Tibial nerve (tissue), 4 donors: ENCODE measurements at places on chromosomes 7 and 10.

DNA sequence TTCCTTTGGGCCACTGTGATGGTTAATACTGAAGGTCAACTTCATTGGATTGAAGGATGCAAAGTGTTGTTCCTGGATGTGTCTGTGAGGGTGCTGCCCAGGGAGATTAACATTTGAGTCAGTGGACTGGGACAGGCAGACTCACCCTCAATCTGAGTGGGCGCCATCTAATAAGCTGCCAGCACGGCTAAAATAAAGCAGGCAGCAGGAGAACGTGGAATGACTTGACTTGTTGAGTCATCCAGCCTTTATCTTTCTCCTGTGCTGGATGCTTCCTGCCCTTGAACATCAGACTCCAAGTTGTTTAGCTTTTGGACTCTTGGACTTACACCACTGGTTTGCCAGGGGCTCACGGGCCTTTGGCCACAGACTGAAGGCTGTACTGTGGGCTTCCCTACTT lies 1046.9 kb downstream of the TYW1 start:
- no peak for DNase-seq

GRCh38 chr10:7950981-7951847 lies 103.3 kb upstream of the GATA3 start:
- DNase-seq, result no peak

DNA sequence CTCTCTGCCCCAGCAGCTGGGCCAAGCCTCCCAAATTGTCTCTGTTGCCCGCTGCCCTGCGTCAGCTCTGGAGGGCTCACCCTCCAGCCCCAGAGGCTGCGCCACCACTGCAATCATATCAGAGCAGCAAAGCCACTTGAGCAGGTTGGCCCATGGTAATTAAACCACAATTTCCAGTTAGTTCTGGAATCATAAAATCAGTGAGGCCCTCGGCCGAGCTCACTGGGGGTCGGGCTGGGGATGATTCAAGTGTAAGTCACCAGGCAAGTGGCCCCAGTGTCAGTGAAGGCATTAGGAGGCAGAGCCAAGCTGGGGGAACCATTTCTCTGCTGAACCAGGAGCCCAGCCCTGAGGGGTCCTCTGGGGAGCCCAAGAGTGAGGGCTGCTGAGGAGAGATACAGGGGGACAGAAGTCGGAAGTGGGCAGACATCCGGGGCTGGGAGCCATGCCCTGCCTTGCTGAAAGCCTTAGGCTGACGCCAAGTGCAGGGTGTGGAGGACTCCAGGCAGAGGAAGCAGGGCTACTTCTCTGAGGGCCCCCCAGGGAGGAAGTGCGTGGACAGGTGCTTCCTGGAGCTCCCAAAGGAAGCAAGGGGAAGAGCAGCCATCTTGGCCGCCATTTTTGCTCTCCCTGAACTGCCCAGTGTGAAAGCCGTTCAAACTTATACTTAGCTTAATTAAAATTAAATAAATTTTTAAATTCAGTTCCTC lies 29.5 kb upstream of the SLC29A3 start:
- no peak for DNase-seq

DNA sequence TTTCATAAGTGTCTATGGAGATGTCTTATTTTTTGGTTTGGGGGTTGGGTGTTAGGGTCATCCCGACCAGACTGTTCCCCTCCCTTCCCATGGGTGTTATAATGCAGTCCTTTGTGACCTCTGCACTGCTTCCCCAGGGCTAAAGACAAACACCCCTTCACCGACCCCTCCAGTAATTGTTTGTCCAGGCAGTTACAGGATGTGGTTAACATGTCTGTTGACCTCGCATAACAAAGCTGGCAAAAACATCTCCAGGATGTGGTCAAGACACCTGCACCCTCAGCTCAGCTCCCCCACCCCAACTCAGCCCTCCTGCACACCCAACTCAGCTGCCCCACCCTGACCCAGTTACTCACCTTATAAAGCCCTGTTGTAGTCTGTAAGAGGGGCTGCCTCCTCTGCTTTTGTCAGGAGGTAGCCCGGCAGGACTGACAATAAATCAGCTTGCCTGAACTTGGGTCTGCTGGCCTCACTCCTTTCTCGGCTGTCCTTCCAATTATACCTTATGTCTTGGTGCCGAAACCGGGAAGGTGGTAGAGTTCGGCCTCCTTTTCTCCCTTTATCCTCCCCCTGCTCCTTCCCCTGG lies 102.2 kb downstream of the ZNF92 start:
- no peak for DNase-seq

- no peak for DNase-seq
Measured at GRCh38 chr10:78049851-78050250, 16.2 kb downstream of the RPS24 start.

DNA sequence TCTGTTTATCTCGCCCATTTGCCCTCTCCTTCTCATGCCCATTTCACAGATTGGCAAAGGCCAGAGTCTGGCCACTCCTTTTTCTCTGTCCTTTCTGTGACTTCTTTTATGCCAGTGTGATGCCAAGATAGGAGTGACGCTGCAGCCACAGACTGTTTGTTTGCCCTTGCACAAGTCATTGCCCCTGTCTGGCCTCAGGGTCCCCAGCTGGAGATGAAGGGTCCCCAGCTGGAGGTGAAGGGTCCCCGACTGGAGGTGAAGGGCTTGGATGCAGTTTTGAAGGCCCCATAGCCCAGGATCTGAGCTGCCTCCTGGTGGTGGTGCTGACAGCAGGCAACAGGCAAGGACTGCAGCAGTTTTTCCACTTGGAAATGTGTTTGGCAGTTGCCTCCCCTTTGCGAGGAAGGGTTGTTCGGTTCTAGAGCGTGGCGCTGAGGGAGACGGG lies 50.8 kb upstream of the SLC29A3 start:
- DNase-seq, result no peak

- DNase-seq, result no peak
Measured at GRCh38 chr7:107922886-107923285, 31.9 kb downstream of the DLD start.

DNA sequence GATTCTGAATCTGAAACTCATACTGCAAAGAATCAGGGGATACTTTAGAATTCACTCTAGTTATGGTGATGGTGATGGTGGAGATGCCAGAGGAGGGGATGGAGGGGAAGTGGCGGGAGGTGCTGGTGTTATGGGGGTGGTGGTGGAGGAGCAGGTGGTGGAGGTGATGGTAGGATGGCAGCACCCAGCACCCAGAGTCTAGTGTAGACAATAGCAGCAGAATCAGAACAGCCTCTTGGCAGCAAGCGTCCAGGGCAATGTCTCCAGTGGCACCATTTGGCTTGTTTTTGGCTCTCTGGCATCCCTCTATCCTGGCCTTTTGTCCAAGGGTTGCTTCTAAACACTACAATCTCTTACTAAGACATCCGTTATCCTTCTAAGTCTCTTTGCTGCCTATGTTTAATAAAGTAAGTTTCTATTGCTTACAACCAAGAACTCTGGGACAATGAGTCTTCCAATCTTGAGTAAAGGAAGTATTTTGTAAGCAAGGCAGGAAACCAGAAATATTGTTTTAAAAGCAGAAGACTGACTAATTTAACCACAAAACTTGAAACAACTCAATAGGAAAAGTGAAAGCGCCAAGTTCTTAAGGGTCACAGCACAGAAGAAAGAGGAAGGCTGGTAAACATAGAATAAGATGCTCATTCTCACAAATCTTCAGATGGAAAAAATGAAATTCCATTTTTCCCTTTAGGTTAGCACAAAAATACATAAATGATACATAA lies 42.4 kb upstream of the GDF10 start:
- DNase-seq, result no peak

GRCh38 chr10:104142081-104142480 lies 20.1 kb downstream of the SFR1 start:
- no peak for DNase-seq

- DNase-seq, result no peak
Measured at GRCh38 chr7:105769901-105770628, 106.3 kb downstream of the ATXN7L1 start.

DNA sequence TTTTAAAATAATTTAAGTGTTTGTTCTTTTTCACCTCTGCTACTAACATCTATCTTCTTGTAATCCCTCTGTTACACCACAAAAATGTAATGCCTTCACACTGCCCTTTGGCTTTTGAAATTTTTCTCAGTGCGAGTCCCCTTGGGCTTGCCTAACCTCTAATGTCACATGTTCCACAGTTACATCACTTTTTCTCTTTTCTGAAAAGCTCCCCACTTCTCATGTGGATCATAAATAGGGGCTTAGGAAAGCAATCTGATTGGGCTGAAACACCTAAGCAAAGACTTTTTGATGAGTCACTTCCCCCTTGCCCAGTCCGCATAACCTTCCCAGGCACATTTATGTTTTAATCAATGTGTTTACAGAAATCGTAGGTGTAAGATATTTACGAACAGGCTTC lies 288.2 kb downstream of the IPMK start:
- DNase-seq, result no peak

DNA sequence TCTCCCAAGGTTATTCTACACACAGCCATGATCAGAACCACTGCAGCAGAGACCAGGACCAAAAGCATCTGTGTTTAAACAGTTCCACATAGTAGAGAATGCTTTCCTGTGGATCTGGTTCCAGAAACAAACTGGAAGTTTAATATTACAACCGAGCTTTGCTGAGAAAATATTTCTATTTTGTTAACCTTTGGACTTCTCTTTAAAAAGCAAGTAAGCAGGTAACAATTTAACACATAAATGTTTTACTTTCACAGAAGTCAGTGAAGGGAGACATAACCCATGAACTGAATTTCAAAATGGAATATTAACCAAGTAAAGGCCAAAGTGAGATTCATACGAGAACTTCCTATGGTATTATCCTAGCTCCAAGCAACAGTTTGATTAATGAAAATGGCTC lies 98.6 kb upstream of the PHYHIPL start:
- DNase-seq, result no peak

DNA sequence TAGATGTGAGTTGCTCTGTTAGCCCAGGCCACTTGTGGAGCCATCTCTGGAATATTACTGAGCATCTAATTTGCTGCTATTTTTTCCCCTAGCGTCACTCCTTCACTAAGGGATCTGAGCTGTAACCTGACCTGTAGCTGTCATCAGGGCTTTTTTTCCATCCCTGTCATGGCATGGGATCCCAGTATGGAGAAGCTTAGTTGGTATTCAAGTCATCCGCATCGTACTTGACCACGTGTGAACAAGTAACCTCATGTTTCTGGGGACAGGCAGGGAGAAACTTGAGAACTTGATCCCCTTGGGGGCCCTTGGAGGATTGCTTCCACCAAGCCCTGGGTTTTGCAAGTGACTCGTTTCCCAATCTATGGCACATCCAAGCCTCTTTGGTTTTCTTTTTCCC lies 474.4 kb upstream of the GALNT17 start:
- no peak for DNase-seq

DNA sequence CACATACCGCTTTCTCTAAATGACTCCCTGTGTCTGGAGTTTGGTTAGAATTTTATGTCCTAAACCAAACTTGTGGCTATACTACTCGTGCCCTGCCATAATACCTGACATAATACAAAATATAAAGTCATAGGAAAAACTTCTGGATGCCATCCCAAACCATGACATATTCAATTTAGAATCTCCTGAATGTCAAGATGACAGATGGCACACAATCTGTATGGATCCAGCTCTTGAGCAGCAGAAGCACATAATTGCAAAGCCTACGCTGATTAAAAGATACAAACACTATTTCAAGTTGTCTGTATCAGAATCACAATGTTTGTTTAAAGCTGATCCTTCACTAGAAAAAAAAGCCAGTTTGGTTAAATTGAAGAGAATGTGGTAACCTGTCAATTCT lies 22.4 kb upstream of the CDC14C start:
- DNase-seq, result no peak

GRCh38 chr7:139908792-139909191 lies 79.7 kb downstream of the TBXAS1 start:
- no peak for DNase-seq

GRCh38 chr7:35705932-35706461 lies 11.1 kb upstream of the HERPUD2 start:
- no peak for DNase-seq

GRCh38 chr10:47207894-47208469 lies 92.0 kb upstream of the GDF10 start:
- no peak for DNase-seq

- DNase-seq, result no peak
Measured at GRCh38 chr10:73553761-73554160, 37.4 kb downstream of the USP54 start.

DNA sequence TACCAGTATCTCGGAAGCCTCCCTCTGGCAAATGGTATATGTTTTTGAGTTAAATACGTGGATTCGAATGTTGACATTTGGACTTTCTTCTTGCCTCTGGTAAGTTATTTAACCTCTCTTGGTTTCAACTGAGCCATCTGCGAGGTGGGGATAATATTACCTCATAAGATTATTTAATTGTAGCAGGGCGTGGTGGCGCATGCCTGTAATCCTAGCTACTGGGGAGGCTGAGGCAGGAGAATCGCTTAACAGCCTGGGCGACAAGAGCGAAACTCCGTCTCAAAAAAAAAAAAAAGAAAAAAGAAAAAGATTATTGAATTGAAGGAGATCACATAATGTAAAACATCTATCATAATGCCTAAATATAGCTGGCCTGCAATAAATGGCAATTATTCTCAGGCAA lies 396 bp upstream of the TAF5 start:
- no peak for DNase-seq

DNA sequence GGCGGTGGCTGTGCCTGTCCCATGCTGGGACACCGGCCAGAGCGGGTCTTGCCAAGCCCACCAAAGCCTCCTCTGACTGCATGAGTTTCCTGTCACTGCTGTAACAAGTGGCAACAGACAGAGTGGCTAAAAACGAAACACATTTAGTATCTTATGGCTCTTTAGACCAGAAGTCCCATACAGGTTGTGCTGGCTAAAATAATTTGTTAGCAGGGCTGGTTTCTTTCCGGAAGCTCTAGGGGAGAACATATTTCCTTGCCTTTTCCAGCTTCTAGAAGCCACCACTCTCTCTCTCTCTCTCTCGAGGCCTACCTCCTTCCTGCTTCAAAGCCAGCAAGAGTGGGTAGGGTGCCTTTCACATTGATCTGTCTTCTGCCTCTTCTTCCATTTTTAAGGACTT lies 171.6 kb upstream of the PLPP4 start:
- DNase-seq, result no peak
